ENCODE measurements at places on chromosomes 4 and X. TPM values are rescaled to one million over a fixed set of nuclear protein-coding genes. Genes with fewer than 3 reads are reported as not detected.

The ARMCX1 gene
- total RNA-seq: 0.45 TPM

The SORBS2 gene
- total RNA-seq: not detected

- H3K4me1 ChIP-seq: no peaks in the 10 kb centered on the region
- H3K27me3 ChIP-seq: no peaks in the 10 kb centered on the region
- H3K36me3 ChIP-seq: no peaks in the 10 kb centered on the region
- no peak overlapping the region for H3K27ac ChIP-seq
- H3K4me3 ChIP-seq: no peak overlapping the region
- DNase-seq: no peak
Observed at GRCh38 chr4:22129454-22130029, 181.0 kb upstream of the KCNIP4 start.

GRCh38 chr4:105350859-105351490, 122.9 kb downstream of the PPA2 start:
- no peak overlapping the region for H3K27ac ChIP-seq
- peaks cover 4% of the 10 kb centered on the region for H3K36me3 ChIP-seq
- H3K27me3 ChIP-seq: no peaks in the 10 kb centered on the region
- peaks cover 16% of the 10 kb centered on the region for H3K4me1 ChIP-seq

- H3K4me1 ChIP-seq: no peaks in the 10 kb centered on the region
- no peaks in the 10 kb centered on the region for H3K36me3 ChIP-seq
- H3K4me3 ChIP-seq: no peak overlapping the region
Observed at GRCh38 chr4:186765673-186766546, 42.3 kb upstream of the FAT1 start.

DNA sequence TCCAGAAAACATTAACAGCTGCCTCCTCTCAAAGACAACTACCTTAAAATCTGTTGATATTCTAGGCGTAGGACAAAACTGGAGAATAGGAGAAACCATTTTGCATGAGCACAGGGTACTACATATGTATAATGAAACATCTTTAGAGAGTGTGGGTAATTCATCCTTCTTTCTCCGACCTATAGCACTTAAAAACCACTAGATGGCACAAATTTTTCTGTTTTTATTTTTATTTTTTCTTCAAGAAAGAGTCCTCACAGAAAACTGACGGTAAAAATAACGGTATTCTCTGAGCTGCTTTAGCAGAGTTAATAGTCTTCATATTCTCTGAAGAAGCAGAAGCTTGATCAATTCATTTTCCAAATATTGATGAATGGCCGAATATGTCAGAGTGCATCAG, 14.6 kb downstream of the SMIM31 start:
- H3K36me3 ChIP-seq: no peaks in the 10 kb centered on the region
- H3K4me1 ChIP-seq: no peaks in the 10 kb centered on the region
- peaks cover 13% of the 10 kb centered on the region for H3K27me3 ChIP-seq
- no peak overlapping the region for H3K27ac ChIP-seq
- DNase-seq: no peak

DNA sequence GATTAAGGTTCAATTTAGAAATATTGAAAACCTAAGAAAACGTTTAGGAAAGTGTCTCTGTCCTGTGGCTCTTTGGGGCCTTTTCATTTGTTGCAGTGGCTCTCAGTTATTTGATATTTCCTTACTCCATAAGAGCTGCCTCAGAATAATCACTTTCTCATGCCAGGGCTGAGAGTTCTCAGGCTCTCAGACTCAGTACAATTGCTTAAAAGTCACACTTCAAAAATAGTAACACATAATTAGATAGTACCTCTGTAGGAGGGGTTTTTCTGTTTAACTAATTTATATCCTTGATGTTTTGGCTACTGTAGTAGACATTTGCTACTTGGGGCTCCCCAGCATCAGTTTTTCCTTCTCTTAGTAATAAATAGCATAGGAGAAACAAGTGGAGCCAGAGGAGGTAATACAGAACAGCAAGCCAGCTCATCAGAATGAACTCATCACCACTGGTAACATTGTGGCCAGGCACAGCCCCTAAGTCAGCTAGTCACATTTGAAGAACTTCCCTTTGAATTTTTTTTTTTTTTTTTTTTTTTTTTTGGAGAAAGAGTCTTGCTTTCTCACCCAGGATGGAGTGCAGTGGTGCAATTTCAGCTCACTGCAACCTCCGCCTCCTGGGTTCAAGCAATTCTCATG, 8.0 kb upstream of the HNRNPD start:
- H3K4me3 ChIP-seq: no peak overlapping the region
- H3K36me3 ChIP-seq: peaks cover 28% of the 10 kb centered on the region
- H3K4me1 ChIP-seq: peaks cover 6% of the 10 kb centered on the region
- no peak overlapping the region for H3K27ac ChIP-seq
- H3K27me3 ChIP-seq: peaks cover 4% of the 10 kb centered on the region

GRCh38 chr4:152700151-152700550, 20.4 kb upstream of the TMEM154 start:
- no peak overlapping the region for H3K4me3 ChIP-seq
- no peak for DNase-seq
- H3K27ac ChIP-seq: no peak overlapping the region
- H3K36me3 ChIP-seq: peaks cover 6% of the 10 kb centered on the region

DNA sequence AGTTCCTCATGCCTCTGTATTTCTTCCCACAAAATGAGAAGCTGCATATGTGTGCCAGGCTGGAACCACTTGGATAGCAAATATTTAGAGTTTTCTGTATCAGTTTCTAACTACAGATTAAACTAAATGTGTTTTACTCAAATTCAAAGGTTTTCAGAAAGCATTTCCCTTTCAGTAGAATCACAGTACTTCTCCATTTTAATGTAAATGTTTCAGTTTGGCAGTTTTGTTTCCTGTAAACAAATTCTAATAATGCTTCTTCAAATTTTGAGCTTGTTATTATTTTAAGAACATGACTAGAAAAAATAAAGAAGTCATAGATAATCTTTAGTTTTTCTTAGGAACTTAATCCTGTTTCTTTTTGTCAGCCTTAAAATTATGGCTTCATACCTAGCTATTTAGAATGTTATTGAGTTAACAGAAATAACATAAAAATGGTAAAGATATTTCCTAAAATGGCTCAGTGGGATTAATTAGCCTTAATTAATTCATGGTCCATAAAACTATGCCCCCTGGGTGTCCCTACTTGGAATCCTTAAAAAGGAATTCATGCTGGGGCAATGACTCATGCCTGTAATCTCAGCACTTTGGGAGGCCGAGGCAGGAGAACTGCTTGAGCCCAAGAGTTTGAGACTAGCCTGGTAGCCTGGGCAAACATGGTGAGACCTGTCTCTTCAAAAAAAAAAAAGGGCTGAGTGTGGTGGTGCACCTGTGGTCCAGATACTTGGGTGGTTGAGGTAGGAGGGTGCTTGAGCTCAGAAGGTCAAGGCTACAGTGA, 83.8 kb upstream of the GPR34 start:
- no peak overlapping the region for H3K4me3 ChIP-seq
- H3K36me3 ChIP-seq: peaks cover 8% of the 10 kb centered on the region
- H3K4me1 ChIP-seq: no peaks in the 10 kb centered on the region
- H3K27me3 ChIP-seq: no peaks in the 10 kb centered on the region
- no peak overlapping the region for H3K27ac ChIP-seq
- DNase-seq: no peak

DNA sequence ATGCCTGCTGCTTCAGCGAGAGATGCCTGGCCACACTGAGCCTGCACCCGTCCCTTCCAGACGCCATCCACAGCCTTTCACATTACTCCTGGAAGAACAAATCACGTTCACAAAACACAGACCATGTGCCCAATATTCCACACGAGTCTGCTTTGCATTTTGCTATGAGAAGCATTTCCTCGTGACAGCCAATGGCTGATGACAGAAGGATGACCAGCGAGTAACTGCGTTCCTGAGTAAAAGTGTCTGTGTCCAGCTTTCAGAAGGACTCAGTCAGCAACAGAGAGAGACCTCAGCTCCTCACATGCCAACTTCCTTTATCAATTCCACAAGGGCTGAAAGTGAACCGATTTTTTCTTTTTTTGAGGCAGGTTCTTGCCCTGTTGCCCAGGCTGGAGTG, 19.5 kb downstream of the NAT8L start:
- H3K27ac ChIP-seq: no peak overlapping the region
- H3K4me3 ChIP-seq: no peak overlapping the region
- H3K36me3 ChIP-seq: no peaks in the 10 kb centered on the region
- no peak for DNase-seq

GRCh38 chrX:146396409-146396808, 413.2 kb upstream of the CXorf51B start:
- no peak overlapping the region for H3K27ac ChIP-seq
- H3K36me3 ChIP-seq: no peaks in the 10 kb centered on the region
- H3K27me3 ChIP-seq: no peaks in the 10 kb centered on the region
- H3K4me3 ChIP-seq: no peak overlapping the region

DNA sequence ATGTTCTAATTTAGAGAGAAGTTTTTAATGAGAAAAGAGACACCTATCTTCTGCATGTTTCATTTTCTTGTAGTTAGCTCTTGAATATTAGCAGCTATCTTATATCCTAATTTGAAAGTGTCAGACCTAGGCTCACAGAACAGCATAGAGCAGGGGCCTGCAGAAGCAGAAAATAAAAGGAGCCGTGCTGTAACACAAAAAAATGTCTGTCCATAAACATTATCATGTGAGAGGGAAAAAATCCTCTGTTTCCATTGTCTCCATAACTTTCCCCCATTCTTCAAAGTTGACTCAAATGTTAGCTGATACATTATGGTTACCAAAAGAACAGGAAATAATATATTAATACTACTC, 329.2 kb upstream of the EPHA5 start:
- H3K4me1 ChIP-seq: no peaks in the 10 kb centered on the region
- no peak overlapping the region for H3K27ac ChIP-seq
- DNase-seq: no peak
- H3K4me3 ChIP-seq: no peak overlapping the region
